Ureter (tissue), 1 donor: ENCODE measurements at places on chromosomes 2 and 18. TPM values are rescaled to one million over a fixed set of nuclear protein-coding genes. Genes with fewer than 3 reads are reported as not detected.

DNA sequence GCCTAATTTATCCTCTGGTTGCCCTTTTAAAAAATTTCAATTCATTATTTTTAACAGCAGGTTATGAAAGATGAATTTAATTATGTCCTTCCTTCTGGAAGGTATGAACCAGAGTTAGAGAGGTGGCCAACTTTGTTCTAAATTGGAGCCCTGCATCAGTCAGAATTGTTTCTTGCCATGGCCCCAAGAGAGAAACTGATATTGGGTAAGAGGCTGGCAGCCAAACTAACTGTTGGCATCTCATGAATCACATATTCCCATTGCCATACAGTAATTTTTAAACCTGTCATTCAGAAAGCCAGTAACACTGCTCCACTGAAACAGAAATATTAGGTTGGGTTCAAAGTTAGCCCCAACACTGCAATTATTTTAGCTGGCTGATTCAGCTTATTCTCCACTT, 67.4 kb downstream of the SMAD2 start:
- no peak for DNase-seq

DNA sequence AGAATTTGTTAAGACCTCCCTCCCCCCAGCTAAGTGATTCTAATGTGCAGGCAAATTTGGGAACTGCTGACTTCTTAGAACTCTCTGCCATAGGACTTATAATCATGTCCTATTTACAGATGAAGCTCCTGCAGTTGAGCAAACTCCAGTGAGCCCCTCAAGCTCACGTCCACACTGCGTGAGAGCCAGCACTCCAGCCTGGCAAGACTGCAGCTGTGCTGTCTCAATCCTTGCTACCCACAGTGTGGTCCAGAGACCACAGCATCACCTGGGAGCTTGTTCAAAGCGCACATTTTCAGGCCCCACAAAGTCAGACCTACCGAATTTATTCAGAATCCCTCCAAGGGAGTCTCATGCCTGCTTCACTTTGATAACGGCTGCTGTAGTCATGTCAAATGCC, 243.2 kb upstream of the RAB12 start:
- DNase-seq, result no peak

DNA sequence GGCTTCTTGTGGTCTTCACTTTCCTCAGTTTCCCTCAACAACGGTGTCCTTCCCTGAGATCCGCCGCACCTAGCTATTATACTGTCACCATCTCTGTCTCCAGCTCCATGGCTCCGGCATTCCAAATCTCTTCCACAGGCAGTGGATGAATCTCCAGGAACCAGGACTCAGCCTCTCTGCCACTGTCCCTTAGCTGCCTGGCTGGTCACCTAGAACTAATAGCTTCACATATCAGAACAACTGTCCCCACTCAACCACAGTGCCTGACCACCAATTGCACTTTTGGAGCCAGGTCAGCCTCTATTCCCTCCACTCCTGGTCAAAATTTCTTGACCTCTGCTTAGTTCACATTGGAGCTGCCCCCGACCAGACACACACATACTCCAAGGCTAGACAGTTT, 38.1 kb upstream of the AFF3 start:
- DNase-seq, result no peak

DNA sequence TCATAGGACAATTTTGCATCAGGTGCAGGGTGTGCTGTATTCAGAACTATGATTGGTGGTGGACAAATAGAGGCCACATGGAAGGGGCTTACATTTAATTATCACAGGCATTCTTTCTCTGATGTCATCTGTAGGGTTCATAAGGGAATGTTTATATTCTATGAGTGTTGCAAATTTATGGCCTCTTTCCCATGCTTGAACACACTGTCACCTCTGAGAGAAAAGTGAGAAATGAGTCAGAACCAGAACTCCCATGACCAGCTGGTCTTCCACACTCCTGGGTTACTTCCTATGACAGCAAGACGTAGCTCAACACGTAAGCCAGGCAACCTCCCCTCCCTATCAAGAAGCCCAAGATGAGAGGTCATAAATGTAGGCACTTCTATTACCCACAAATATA, 310.8 kb downstream of the PIEZO2 start:
- no peak for DNase-seq

DNA sequence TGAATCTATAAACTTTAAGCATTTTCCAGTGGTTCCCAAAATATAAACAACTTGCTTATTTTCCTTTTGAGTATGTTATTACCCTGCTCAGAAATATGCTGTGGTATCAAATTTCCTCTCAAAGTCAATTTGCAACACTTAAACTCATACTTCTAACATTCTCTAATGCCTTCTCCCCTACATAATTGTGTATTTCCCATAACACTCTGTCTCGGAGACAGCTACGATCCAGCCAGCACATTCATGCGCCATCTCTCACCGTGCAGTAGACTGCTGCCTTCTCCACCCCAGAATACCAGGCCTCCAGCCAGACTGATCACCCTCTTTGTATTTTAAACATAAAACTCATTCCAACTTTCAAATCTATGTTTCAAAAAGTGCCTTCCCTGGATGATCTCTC, 41.8 kb downstream of the TIMM21 start:
- no peak for DNase-seq

DNA sequence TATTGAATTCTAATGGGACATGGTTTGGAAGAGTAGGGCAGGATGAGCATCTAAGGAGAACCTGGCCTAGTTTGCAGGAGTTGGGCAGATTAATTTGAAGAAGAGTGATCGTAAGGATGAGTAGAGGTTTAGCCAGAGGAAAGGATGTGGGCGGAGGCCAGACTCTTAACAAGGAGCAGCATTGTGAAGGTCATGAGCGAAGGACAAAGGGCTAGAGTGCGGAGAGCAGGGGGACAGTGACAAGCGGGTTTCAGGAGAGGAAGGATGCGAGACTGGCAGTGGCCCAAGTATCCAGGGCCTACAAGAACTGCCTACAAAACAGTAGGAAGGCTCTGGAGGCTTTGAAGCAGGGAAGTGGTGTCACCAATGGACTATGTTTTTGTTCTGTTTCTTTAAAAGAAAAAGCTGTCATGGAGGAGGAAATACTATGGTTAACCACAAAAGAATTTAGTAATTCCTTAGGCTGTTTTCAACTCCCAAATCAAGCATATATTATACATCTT, 20.1 kb downstream of the SLC66A3 start:
- DNase-seq, result no peak

BOK gene
- 16.0 TPM for total RNA-seq

DNA sequence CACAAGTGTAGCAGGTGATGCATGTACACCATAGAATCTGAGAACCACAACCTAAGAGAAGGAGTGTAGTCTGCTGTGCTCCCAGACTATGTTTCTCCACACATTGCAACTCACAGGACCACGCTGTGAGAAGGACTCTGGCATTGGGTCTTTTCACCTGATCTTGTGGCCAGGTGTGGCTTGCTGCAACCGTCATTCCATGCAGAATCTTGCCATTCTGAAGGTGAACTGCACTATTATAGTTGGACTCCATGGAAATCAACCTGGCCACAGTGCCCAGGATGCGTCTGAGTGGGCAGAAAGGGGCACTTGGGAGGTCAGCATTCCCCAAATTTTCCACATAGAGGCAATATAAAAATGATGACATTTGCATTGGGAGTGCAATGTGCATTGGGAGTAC, 122.2 kb downstream of the CAPN13 start:
- DNase-seq, result peak; percentile 18

DNA sequence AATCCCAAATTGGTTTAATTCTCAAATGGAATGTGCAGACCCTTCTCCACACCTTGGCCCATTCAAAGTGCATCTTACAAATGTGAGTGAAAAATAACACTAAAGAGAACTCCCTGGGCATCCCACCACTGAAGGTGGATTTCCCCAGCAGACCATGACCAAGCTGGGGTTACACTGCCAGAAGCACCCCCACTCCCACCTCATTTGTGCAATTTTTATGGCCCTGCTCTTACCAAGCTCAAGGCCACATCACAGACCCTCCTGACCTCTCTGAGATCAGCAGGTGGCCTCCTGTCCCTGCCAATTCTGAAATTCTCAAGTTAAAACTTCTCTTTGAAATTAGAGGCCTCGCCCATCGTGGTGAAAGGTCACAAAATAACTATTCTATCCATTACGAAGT, 21.6 kb downstream of the SIGLEC15 start:
- DNase-seq, result no peak

HOXD12 gene
- not detected for total RNA-seq

CD226 gene
- 2.4 TPM for total RNA-seq

DNA sequence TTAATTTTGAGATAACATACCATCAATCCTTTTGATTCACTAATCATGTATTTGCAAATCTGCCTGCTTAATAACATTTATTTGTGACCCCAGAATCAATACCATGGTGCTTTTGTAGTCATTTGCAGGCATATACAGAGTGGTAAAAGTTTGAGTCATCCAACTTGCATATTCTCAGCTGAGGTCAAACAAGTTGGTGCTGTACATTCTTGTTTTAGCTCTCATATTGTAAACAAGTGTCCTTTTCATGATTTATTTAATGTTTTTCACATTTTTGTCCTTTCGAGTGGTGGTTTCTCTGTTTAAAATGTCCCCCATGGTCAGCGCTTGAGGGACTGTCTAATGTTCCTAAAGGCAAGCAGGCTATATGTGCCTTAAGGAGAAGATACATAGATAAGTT, 17.5 kb downstream of the RAB27B start:
- DNase-seq, result no peak

KCNIP3 gene
- 6.2 TPM for total RNA-seq

DNA sequence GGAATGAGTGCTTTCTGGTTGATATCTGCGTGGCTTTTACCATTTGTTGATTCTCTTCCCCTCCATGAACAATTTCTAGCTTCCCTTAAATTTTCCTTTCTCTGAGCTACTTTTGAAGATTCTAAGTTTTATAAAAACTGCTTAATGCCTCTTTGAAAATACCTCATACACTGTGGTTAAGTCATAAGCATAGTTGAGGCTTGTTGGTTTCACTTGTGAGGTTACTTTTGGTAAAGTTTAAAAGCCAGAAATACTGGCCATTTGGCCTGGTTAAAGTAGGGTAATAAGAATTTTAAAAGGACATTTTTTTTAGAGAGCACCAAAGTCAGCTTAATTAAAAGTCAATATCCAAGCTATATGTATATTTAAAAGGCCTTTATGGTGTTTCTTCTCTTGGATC, 21.3 kb upstream of the CAPN13 start:
- no peak for DNase-seq

- no peak for DNase-seq
These were observed 44.4 kb upstream of the LRRTM4 start for GRCh38 chr2:77566582-77566981.

GRCh38 chr2:40431600-40431955, 20.3 kb downstream of the SLC8A1 start:
- DNase-seq, result no peak

GRCh38 chr2:161417438-161418274, 1.6 kb downstream of the TBR1 start:
- DNase-seq, result no peak

DNA sequence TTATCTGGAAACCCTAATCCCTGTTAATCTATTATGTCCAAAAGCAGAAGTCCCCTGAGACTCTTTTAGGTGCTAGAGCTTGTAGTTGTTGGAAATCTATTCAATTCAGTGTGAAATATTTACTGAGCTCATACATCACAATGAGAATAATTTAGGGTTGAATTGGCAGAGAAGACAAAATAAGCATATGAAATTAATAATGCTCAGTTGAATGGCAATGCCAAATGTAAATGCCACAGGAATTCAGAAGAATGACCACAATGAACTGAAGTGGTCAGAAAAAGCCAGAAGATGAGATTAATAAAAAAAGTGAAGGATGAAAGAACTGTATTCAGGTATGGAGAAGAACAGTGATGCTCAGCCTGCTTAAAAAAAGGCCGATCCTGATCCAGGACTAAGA, 8.0 kb upstream of the STAT4 start:
- DNase-seq, result no peak

LGALSL gene
- total RNA-seq, result 10.0 TPM

- no peak for DNase-seq
These were observed 357.0 kb downstream of the ERBB4 start for GRCh38 chr2:212181646-212182045.

MYO5B gene
- 46.2 TPM for total RNA-seq

DNA sequence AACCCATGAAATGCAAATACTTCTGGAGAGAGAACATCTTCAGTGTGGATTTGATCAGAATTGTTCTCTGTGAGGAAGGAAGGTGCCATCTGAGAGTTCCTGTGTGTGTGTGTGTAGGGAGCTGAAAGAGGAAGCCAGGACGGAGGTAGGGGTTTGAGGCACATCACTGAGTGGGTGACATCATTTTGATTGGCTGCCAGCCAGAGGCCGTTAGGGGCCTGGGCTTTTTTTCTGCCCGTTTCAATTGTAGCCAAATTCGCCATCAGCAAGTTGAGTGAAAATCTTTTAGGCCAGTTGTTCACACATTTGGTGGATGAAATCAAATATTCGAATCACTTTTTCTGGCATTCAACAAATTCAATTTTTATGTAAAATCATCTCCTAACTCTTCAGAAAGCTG, 48.9 kb downstream of the TSN start:
- no peak for DNase-seq

- no peak for DNase-seq
These were observed 2.9 kb upstream of the STAT4 start for GRCh38 chr2:191153716-191154115.

- peak; percentile 39 for DNase-seq
These were observed 42.9 kb downstream of the TMEM37 start for GRCh38 chr2:119474371-119475224.

PAIP2B gene
- 11.6 TPM for total RNA-seq

GRCh38 chr2:109403841-109404201, 209.9 kb downstream of the SEPTIN10 start:
- DNase-seq, result no peak

SERPINB12 gene
- not detected for total RNA-seq

DNA sequence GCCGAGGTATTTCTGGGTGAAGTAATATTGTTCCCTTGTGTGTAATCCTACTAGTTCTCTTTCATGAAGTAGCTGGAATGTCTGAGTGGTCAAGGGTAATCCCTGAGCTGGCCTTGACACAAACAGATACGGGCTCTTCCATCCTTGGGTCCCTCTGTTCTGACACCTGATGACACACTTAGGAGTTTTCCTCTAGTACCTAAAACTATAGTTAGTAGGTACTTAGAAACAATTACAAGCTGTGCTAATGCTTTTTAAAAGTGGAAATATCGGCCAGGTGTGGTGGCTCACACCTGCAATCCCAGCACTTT, 59.2 kb upstream of the IL1R1 start:
- no peak for DNase-seq

- no peak for DNase-seq
These were observed 113.1 kb downstream of the GATA6 start for GRCh38 chr18:22282311-22283115.

- peak; percentile 69 for DNase-seq
These were observed 47.7 kb downstream of the OSBPL6 start for GRCh38 chr2:178241844-178242551.

GRCh38 chr2:145043399-145043834, 523.5 kb upstream of the ZEB2 start:
- no peak for DNase-seq

- no peak for DNase-seq
These were observed 3.5 kb downstream of the COPS9 start for GRCh38 chr2:240132651-240132980.

TEX261 gene
- 74.5 TPM for total RNA-seq

CYP26B1 gene
- 1.1 TPM for total RNA-seq

- DNase-seq, result no peak
These were observed 15.2 kb downstream of the SRBD1 start for GRCh38 chr2:45595721-45596435.
